ENCODE measurements at places on chromosomes 2 and 18. TPM values are rescaled to one million over a fixed set of nuclear protein-coding genes. Genes with fewer than 3 reads are reported as not detected.
A peak's percentile ranks its signal among the peaks of the same experiment; 100 is the strongest.

GRCh38 chr2:52936029-52936428 is 831.6 kb upstream of the CHAC2 start:
- DNase-seq = no peak

GRCh38 chr2:135991861-135992260 is 6.4 kb upstream of the DARS1 start:
- DNase-seq = no peak

- DNase-seq = no peak
Observed at GRCh38 chr2:144526831-144527230, 6.9 kb upstream of the ZEB2 start.

- no peak for DNase-seq
Observed at GRCh38 chr2:32768387-32769174, 140.7 kb downstream of the TTC27 start.

- no peak for DNase-seq
Observed at GRCh38 chr2:207160115-207160514, 5.6 kb downstream of the KLF7 start.

GRCh38 chr2:203191961-203192360 is 46.9 kb upstream of the CYP20A1 start:
- DNase-seq = no peak

DNA sequence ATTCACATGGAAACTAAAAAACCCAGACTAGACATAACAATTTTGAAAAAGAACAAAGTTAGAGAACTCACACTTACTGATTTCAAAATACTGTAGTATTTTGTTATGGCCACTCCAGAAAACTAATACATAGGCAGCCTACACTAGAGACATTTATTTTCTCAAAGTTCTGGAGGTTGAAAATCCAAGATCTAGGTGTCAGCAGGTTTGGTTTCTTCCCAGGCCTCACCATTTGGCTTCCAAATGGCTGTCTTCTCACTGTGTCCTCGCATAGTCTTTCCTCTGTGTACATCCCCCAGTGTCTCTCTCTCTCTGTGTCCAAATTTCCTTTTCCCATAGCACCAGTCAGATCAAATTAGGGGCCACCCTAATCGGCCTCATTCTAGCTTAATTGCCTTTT is 95.0 kb downstream of the NR4A2 start:
- no peak for DNase-seq

- DNase-seq = no peak
Observed at GRCh38 chr2:114515882-114516281, 73.4 kb downstream of the DPP10 start.

DNA sequence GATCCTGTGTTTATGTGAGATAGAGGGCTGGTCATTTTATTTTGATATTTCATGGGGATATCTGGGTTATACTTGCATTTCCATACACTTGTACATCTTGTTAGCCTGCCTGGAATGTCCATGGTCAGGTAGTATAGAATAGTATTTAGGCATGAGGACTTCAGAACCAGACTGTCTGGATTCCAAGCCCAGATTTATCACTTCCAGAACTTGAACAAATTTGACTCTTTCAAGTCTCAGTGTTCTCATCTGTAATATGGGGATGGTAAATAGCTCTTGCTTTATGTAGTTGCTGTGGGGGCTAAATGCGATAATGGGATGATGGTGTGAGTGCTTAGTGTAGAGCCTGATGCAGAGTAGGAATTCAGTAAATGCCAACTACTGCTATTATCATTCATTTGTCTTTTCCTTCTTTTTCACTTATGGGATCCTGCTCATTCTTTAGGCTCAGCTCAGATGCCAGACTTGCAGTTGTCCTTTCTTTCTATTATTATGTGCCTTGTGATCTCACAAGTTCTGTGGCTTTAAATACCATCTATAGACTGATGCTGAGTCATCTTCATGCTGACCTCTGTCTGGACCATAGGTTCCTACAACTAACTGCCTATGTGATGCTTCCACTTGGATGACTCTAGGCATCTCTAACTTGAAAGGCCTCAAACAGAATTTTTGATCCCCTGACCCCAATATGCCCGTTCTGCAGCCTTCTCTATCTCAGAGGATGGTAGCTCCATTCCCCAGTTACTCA is 67.4 kb downstream of the POLE4 start:
- no peak for DNase-seq

GRCh38 chr2:142879151-142879550 is 1.7 kb downstream of the KYNU start:
- DNase-seq = no peak

GRCh38 chr18:6521803-6522418 is 107.2 kb upstream of the L3MBTL4 start:
- DNase-seq = peak; percentile 39

- no peak for DNase-seq
Observed at GRCh38 chr18:58534535-58535301, 94.2 kb downstream of the ALPK2 start.

GRCh38 chr18:76580288-76580962 is 85.4 kb upstream of the ZNF516 start:
- no peak for DNase-seq

- no peak for DNase-seq
Observed at GRCh38 chr18:74980669-74981068, 228.3 kb downstream of the PTGR3 start.

- DNase-seq = no peak
Observed at GRCh38 chr2:107685421-107685986, 141.2 kb upstream of the RGPD4 start.

DNA sequence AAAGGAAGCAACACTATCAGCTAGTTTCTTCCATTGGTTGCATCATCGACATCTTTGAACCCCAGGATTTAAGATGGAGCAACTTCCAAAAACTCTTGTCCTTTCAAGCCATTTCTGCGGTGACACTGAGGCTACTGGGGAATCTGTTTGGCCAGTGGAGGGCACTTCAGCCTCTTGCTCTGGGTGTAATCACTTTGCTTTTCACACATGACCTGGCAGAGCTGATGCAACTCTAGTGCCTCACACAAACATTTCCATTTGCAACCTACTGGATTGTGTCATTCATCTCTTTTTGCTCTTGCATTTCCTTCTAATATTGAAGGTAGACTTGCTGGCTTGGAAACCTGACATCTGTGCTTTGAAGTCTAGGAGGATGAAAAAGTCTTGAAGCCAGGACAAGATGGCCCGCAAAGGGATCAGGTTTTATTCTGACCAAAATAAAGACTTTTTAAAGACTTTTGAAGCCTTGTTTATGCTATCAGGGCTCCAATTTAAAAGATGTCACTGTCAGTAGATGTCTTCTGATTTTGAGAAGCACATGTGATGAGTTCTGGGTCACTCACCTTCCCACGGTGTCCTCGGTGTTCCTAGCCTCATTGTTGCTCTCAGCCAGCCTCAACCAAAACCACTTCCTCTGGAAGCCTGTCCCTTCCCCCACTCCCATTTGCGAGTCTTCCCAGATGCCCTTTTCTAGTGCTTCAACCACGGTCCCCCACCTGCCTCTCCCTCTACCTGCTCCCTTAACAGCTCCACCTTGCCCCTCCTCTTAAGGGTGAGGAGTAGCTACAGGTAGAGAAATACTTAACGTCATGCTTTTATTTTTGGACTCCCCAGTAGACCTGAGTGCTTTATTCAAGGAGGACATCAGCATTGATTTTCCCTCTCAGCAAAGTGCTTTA is 69.7 kb upstream of the KCNE4 start:
- DNase-seq = peak; percentile 85

- no peak for DNase-seq
Observed at GRCh38 chr2:129752686-129753085, 226.8 kb upstream of the RAB6C start.

- no peak for DNase-seq
Observed at GRCh38 chr2:238064376-238064775, 3.6 kb downstream of the SCLY start.

- DNase-seq = peak; percentile 59
Observed at GRCh38 chr2:156908825-156909224, 348.7 kb upstream of the GALNT5 start.

DNA sequence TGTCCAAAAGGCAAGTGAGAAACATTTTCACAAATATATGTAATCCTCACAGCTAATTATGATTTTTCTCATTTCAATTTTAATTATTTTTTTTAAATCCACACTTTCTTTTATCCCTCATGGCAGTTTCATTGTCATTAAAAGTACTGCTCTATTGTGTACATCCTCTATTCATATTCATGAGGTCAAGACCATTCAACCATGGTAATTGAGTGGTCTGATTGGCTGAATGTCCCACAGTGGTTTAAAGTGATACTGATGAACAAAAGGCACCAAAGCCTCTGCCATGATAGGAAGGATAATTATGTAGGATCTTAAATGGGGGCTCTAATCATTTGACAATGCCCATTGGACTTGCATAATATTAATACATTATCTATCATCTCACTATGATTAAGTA is 108.4 kb upstream of the EPHA4 start:
- no peak for DNase-seq

DNA sequence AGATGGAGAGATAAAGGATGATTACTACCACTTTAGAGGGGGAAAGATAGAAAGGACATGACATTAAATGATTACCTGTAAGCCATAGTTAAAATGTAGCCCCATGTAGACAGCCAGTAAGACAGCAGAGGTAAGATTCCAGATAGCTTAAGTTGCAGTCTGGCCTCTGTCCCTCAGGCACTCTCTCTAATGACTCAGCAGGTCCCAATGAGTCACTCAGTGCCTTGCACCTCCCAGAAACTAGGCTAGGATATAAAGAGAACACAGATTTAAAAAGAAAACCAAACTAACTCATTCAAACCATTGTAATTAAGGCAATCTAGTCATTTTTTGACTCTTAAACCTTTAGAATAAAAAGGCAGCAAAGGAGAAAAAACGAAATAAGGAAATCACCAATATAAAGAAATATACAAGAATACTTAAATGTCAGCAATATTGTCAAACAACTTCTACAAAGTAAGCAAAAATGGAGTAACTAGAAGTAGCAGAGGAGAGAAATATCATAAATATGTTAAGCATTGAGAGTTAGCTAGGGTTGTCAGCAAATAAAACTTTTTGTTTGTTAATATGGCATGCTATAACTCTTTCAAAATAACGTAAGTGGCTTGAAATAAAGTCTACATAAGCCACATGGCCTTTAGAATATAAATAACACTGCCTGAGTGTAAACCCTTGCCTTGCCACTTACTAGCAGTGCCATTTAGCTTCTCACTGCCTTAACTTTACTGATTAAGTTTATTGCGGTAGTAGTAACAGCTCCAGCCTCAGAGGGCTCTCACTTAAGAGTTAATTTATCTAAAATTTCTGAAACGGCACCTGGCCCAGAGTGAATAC is 48.5 kb downstream of the SOCS6 start:
- DNase-seq = peak; percentile 95

DNA sequence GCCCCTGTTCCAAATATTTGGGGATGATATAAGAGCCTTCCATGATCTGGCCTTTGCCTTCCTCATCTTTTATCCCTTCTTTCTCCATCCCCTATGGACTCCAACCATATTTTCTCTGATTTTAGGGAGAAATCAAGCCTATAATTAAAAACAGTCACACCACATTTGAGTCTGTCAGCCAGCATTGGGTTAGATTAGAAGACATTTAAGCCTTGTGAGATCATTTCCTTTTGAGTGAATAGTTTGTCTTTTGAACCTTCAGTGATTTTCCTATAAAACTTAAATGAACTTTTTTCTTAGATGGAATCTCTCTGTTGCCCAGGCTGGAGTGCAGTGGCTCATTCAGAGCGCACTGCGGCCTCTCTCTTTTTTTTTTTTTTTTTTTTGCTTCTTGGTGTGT is 7.6 kb upstream of the C18orf32 start:
- no peak for DNase-seq

- DNase-seq = no peak
Observed at GRCh38 chr18:47877892-47878291, 52.6 kb downstream of the SMAD2 start.

- DNase-seq = no peak
Observed at GRCh38 chr2:26463244-26464192, 14.4 kb downstream of the OTOF start.

The INPP4A gene
- 21.5 TPM for total RNA-seq

The TNFRSF11A gene
- total RNA-seq = 3.0 TPM

The TRIM43 gene
- total RNA-seq = not detected

The LPIN1 gene
- total RNA-seq = 47.0 TPM

The HOXD12 gene
- not detected for total RNA-seq

The CRYBA2 gene
- total RNA-seq = not detected

The UGT1A8 gene
- total RNA-seq = not detected

The XDH gene
- 47.5 TPM for total RNA-seq

The KCTD18 gene
- 13.3 TPM for total RNA-seq

The EFEMP1 gene
- 125 TPM for total RNA-seq

All from MCF 10A (cell line).